Stimulated activated CD4-positive, alpha-beta T cell treated with anti-CD3 and anti-CD28 coated beads, Interleukin-1b, Interleukin-23, amount 100 ng/mL, for 1 hour (primary cell): ENCODE measurements at places on chromosomes 5 and 9.

- no peak for DNase-seq
Measured at GRCh38 chr9:138120511-138121437, 243.2 kb downstream of the CACNA1B start.

DNA sequence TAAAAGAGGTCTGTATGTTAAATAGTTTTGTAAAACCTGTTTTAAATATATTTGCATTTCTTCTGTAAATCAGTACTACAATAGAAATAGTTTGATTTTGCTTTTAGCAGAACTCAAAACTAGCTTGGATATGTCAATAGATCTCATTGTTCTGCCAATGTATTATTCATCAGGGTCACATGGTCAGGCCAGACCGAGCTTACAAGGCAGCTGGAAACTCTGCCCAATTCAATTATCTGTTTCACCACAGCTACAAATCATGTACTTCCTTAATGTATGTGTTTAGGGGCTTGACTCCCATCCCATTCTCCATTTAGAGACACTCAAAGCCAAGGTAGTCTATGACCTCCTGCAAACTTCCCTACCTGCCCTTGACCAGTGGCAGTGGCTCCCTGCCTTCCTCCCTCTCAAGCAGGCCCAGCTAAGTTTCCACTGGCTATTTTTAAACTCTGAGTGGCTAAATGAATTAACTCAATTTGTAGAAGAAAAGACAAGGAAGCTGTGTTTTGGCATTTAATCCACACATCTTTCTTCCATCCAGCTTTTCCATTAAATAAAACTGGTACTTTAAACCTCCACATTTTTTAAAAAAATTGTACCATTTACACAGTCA, 46.4 kb upstream of the SELENOP start:
- DNase-seq: no peak

DNA sequence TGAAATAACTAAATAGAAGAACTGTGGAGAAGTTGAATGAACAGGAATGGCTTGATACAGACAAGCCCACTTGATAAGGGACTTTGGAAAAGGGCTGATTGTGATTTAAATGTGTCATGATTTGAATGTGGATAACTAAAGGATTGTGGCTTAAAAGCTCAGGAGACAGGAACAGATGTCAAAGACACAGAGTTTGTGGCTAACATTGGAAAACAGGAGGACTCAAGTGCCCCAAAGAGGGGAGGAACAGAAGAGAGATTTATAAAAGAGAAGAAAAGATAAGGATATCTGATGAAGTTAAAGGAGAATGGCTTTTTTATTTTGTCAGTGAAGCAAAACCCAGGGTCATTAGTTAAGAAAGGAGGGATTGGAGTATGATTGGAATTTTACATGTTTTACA, 124.2 kb upstream of the TRPM3 start:
- no peak for DNase-seq

DNA sequence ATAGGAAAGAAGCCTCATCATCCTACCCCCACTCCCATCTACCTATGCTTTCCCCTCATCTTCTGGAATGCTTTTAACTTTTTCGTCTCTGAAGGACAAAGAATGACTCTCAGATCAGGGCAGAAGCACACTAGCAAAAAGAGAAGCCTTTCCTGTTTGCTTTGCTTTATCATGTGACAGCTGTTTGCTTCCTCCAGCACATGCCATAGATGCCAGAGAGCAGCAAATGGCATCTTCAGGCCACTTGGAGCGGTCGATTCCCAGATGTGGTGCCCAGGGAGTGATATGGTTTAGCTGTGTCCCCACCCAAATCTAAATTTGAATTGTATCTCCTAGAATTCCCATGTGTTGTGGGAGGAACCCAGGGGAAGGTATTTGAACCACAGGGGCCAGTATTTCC, 294.8 kb downstream of the GADD45G start:
- no peak for DNase-seq

GRCh38 chr5:110094548-110094947, 404.8 kb downstream of the MAN2A1 start:
- no peak for DNase-seq

- no peak for DNase-seq
Measured at GRCh38 chr5:149995385-149996204, 4.9 kb downstream of the TIGD6 start.

DNA sequence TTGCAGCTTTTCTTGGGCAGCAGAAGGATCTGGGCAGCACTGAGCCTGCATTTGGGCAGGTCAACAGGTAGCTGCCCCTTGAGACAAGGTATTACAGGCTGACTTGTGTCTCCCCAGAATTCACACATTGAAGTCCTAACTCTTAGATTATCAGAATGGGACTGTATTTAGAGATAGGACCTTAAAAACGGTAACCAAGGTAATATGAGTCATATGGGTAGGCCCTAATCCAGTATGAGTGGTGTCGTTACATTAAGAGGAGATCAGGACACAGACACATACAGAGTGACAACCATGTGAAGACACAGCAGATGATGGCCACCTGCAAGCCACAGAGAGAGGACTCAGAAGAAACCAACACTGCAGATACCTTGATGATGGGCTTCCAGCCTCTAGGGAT, 3.2 kb downstream of the C1QTNF2 start:
- DNase-seq: no peak

DNA sequence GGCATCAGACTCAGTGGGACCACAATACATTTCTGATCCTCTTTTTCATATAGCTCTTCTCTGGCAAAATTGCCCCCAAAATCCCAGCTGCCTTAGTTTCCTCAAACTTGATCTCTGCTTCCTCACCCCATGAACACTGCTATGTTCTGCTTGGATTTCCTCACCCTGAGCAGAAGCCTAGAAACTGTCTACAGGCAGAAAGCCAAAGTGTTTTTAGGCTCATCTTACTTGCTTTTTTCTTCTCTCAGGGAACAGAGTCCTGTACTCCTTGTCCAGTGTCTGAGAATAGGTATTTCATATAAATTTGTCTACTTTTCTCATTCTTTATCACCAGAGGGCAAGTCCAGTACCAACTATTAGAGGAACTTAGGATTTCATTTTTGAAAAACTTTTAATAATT, 21.5 kb upstream of the UBAP1 start:
- DNase-seq: no peak
